NCI-H187 (cell line): ENCODE measurements at places on chromosomes 5 and 9.

GRCh38 chr5:100430268-100431195 is 104.6 kb upstream of the FAM174A start:
- DNase-seq = no peak

DNA sequence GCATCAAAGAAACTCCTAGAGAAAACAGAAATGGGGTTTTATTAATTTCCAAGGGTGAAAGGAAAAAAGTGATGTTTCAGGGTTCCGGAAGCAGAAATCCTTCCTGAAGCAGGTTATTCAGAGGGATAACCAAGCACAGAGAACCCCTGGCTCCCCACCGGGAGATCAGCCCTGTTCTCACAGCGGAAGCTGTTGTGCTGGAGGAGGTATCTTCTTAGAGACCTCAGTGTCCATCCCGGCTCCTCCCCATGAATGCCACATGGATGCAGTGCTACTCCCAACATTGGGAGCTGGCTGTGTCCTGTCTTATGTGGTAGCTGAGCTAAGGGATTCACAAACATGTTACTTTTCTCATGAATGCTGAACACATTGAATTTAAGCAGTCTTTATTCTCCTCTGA is 80.9 kb upstream of the IRX2 start:
- DNase-seq = no peak

DNA sequence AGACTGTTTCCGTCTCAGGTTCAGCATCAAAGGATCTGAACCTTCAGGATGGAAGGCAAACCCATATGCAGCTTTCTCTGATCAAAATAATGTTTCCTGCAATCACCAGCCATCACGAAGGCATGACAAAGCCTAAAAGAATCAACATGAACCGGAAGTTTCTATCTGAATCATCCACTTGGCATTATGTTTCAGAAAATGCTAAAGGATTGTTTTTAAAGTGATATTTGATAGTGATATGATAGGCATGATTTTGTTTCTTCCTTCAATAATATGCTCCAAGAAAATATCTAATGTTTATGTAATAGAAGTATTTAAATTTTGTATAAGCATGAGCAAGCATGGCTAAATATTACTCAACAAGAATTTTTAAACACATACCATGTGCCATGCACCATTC is 219.6 kb downstream of the PLK2 start:
- no peak for DNase-seq

DNA sequence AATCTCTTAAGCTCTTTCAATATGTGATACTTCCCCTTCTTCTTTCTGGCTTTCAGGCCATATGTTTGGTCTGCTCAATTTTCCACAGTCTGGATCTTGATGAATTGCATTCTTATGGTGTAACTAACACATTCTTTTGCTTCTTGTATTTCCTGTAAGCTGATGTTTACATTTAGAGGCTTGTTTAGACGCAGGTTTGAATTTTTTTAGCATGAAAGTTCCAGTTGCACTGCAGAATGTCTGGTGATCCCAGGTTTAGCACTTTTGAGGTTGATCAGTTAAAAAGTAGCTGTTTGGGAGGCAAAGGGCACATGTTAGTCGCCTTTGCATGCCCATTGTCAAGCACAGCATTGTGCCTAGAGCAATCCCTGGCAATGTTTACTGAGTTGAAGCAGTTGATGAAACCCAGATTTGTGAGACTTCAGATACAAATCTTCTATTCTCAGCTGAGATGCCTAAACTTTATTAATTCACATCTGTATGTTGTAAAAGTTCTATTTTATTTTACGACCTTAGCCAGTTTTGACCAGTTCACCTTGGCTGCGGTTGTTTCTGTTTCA is 59.6 kb upstream of the SPATA31C2 start:
- DNase-seq = no peak

GRCh38 chr9:117521293-117521692 is 106.4 kb upstream of the ASTN2 start:
- no peak for DNase-seq

GRCh38 chr5:6827526-6828219 is 114.4 kb downstream of the TENT4A start:
- no peak for DNase-seq

GRCh38 chr5:32051796-32052195 is 122.3 kb downstream of the GOLPH3 start:
- no peak for DNase-seq

DNA sequence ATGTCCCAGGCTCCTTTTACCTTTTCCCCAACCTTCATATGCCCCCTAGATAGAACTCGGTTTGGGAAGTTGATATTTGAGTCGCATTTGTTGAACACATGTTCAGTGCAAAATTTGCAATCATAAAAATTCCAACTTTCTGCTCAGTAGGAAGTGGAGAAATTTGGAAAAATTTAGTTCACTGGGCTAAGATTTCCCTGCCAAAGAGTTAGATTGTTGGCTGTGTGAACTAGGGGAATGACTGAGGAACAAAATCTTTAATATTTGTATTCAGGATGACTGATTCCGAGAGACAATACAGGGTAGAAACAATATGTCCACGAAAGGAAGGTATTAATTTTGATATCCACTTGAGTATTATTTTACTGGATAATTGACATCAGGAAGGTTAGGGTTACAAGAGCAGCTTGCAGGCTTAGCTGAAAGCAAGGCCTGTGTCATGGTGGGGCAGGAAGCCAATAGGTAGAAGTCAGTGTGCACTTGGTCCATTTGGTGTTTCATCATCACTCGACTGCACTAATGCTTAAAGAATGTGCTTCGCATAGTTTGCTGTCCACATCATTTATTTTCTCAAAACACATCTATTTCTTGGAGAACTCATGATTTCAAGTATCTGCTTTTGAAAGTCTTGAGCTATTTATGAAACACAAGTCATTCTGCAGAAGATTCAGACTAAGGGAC is 59.4 kb upstream of the GNA14 start:
- DNase-seq = no peak
